ENCODE measurements at places on chromosomes 11 and 22.

DNA sequence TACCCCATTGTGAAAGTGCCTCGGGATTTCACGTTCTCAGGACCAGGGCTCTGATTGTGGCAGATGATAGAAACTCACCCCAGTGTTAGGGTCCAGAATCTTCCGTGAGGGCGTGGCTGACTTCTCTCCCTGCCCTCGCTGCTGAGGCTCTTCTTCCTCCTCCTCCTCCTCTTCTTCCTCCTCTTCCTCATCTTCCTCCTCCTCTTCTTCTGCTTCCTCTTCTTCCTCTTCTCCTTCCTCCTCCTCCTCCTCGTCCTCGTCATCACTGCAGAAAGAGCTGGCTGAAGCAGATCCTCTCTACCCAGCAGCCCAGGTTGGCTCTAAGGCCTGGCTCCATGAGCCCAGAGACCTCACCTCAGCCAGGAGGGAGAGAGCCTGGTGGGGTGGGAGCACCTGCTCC, 13.5 kb upstream of the CHADL start:
- no peak for DNase-seq

DNA sequence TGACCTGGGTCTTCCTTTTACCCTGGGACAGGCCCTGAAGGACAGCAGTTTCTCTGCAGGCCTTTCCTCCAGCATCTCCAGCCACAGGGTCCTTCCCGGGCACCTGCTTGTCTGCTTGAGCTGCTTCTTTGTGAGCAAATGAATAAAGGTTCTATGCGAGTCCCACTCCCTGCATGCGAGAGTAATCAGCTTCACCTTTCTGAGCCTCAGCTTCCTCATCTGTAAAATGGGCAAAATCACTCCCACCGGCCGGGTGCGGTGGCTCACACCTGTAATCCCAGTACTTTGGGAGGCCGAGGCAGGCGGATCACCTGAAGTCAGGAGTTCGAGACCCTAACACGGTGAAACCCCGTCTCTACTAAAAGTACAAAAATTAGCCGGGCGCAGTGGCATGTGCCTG, 31.1 kb downstream of the IFT27 start:
- DNase-seq, result no peak

- DNase-seq, result no peak
Measured at GRCh38 chr11:116930177-116930576, 92.8 kb upstream of the APOA1 start.

DNA sequence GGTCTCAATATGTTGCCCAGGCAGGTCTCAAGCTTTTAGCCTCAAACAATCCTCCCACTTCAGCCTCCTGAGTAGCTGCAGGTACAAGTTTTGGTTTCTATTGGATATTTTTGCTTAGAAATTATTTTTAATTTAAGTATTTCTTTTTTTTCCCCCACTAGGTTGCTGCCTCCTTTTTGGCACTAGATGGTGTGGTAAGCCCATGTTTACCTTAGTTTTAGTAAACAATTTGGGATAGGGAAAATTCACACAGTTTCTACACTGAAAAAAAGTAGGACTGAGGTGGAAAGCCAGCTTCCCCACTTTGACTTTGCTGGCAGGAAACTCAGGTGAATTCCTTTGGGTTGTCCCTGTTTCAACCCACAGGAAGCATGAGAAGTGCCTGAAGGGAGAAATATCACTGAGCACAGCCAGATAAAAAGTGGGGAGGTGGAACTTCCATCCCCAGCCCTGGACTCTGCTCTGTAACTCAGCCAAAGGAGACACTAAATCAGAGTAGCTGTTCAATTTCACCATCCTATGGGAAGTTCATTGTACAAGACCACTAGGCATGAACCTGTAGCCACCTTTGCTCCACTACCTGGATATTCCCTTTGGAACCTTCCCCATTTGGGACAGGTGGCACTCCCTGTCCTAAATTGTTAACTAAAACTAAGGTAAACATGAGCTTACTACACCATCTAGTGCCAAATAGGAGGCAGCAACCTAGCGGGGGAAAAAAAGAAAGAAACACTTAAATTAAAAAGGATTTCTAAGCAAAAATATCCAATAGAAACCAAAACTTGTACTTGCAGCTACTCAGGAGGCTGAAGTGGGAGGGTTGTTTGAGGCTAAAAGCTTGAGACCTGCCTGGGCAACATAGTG, 154.4 kb upstream of the FAT3 start:
- no peak for DNase-seq

- no peak for DNase-seq
Measured at GRCh38 chr11:127803755-127804154, 783.6 kb downstream of the ETS1 start.

DNA sequence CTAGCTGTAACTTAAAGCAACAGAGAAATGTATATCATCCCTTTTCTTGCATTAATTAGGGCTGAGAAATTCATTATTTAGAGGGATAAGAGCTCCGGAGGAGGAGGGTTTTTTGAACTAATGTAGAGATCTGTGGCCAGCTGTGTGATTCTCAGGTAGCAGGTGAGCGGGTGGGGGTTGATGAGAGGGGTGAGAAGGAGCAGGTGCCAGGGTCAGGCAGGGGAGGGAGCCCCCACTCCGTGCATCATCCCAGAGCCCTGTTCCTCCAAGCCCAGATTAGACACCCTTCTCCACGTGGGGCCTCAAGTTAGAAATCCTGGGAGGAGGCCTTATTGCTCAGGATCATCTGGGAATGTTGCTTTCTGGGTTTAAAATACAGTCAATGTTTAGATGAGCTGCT, 24.9 kb downstream of the ZBTB16 start:
- no peak for DNase-seq

DNA sequence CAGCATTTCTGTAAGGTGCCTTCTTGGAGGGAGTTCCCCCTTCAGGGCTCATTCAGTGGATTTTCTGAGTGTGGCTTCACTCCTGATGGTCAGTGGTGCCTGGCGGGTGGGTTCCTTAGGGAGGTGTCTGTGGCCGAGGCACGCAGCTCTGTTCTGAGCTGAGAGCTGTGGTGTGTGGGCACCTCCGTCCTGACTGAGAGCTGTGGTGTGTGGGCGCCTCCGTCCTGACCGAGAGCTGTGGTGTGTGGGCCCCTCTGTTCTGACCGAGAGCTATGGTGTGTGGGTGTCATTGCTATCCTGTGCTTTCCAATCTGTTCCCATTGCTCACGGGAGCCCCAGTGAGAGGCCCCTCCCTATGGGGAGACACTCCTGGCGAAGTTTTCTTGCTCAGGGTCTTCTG, 39.8 kb downstream of the MUC6 start:
- DNase-seq, result no peak

GRCh38 chr11:3058753-3059664, 1.8 kb upstream of the CARS1 start:
- DNase-seq, result no peak

DNA sequence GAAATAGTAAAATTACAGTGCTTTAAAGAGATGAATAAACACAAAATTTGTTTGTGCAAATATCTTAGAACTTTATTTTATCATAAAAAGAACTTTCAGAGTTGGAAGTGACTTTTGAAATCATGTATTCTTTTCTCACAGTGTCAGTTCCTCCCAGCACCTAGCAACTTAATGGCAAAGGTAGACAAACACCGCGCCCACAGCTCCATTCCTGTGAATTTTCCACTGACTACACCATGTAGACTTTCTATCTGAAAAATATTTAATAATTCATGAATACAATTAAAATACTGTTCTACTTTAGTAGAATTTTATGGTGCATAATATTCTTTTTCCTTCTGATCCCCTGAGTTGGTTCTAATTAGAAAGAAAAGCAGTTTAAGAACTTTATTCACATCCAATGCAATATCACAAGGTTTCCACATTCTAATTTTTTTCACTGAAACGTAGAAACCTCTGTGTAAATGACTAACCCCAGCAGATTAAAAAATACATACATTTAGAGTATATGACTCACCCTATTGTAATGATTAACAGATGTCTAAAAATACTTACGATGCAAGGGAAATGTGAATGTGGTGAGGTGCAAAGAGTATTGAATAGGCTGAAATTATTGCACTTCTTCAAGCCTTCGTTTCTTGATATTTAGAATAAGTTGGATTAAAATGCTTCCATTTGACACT, 218.2 kb upstream of the CCDC179 start:
- DNase-seq, result no peak
